ENCODE measurements at places on chromosomes 7 and 10. TPM values are rescaled to one million over a fixed set of nuclear protein-coding genes. Genes with fewer than 3 reads are reported as not detected.

PRLHR gene
- not detected for total RNA-seq

GRCh38 chr7:150586068-150586784, 19.0 kb downstream of the GIMAP4 start:
- no peak for DNase-seq
- no peaks in the 10 kb centered on the region for H3K27me3 ChIP-seq
- H3K27ac ChIP-seq, result no peak overlapping the region
- H3K4me3 ChIP-seq, result no peak overlapping the region
- H3K4me1 ChIP-seq, result no peaks in the 10 kb centered on the region
- H3K36me3 ChIP-seq, result no peaks in the 10 kb centered on the region

ABCA13 gene
- total RNA-seq, result not detected

- H3K27me3 ChIP-seq, result no peaks in the 10 kb centered on the region
- no peaks in the 10 kb centered on the region for H3K36me3 ChIP-seq
- H3K4me3 ChIP-seq, result peak overlapping the region; percentile 45
These were observed 102.5 kb upstream of the APBB1IP start for GRCh38 chr10:26335574-26336093.

DNA sequence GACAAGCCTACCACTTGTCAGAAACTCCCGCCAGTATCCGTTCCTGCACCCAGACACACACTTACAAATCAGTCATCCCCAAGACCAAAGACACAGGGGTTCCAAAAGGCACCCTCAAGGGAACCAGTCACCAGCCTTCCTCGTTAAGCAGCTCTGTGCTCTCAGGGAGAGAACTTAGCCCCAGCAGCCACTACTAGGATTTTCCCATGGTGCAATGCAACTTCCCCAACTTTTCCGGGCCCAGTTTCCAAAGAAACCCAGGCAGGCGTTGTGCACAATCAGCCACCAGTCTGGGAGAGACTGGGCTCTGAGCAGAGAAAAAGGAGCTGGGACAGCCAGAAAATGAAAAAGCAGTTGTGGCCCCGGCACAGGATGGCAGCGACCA, 1.2 kb downstream of the DLG5 start:
- no peaks in the 10 kb centered on the region for H3K27me3 ChIP-seq
- no peak overlapping the region for H3K27ac ChIP-seq
- H3K4me3 ChIP-seq, result no peak overlapping the region
- H3K4me1 ChIP-seq, result peaks cover 14% of the 10 kb centered on the region
- no peaks in the 10 kb centered on the region for H3K36me3 ChIP-seq

GRCh38 chr10:71339796-71340589, 20.9 kb downstream of the SLC29A3 start:
- no peaks in the 10 kb centered on the region for H3K36me3 ChIP-seq
- DNase-seq, result no peak
- no peak overlapping the region for H3K27ac ChIP-seq
- H3K4me3 ChIP-seq, result no peak overlapping the region
- no peaks in the 10 kb centered on the region for H3K27me3 ChIP-seq
- H3K4me1 ChIP-seq, result no peaks in the 10 kb centered on the region

DNA sequence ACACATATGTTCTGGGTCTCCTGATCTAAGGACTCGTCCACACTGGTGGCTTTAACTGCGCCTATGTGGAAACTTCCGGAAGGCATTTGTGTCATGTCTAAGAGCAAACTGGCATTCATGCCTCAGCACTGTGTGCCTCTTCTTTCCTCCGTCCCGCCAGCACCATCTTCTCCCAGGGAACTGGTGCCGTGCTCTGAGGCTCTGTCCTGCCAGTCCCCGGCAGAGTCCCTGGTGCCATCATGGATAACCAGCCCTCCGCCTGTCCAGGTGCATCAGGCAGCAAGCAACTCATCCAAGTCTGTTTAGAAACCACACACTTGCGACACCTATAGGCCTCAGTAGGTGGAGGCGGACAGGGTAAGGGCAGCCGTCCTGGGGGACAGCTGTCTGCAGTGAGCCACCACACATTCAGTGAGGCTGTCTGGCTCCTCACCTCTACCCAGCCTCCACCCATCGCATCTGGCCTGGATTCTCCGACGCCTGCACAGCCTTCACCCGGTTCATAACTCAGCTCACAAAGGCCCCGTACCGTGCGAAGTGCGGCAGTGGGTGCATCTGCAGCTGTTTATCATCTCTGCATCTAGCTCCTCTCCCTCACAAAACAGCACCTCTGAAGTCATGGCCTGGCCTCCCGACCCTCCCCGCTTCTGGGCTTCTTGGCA, 162.7 kb downstream of the DIP2C start:
- H3K4me1 ChIP-seq, result no peaks in the 10 kb centered on the region
- DNase-seq, result no peak
- no peaks in the 10 kb centered on the region for H3K27me3 ChIP-seq
- no peak overlapping the region for H3K27ac ChIP-seq
- H3K36me3 ChIP-seq, result no peaks in the 10 kb centered on the region

GRCh38 chr7:149427096-149427680, 33.7 kb downstream of the ZNF777 start:
- peaks cover 5% of the 10 kb centered on the region for H3K36me3 ChIP-seq
- H3K4me3 ChIP-seq, result no peak overlapping the region
- no peak for DNase-seq
- no peak overlapping the region for H3K27ac ChIP-seq

DNA sequence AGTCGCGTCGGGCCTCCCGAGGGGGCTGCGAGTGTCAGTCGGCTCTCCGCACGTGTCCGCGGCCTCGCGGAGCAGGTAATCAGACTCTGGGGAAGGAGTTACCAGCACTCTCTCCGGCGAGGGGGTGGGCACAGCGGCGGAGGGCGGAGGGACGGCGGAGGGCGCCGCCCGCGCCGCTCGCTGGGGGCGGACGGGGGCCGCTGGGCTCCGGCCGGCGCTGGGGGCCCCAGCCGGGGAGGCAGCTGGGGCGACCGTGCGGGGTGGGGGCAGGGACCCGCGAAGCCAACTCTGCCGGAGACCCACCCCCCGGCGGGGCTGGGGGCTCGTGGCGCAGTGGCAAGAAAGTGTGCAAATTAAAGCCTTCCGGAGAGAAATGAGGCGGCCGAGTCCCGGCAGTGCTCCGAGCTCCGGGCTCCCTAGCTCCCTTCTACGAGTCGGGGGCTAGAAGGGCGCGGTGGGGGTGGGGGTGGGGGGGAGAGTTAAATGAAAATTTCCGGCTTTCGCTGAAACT, at the start of gene CDK6:
Gene CDK6 (minus strand): TSS at position 85 of the 511 bp plus-strand sequence. CDS start 3,250 bp downstream, outside the sequence.
- H3K4me1 ChIP-seq, result peaks cover 19% of the 10 kb centered on the region
- peak; percentile 75 for DNase-seq
- H3K4me3 ChIP-seq, result peak within 1 kb of the TSS; percentile 89
- H3K36me3 ChIP-seq, result no peaks in the 10 kb centered on the region
- H3K27ac ChIP-seq, result peak within 1 kb of the TSS; percentile 65

DNA sequence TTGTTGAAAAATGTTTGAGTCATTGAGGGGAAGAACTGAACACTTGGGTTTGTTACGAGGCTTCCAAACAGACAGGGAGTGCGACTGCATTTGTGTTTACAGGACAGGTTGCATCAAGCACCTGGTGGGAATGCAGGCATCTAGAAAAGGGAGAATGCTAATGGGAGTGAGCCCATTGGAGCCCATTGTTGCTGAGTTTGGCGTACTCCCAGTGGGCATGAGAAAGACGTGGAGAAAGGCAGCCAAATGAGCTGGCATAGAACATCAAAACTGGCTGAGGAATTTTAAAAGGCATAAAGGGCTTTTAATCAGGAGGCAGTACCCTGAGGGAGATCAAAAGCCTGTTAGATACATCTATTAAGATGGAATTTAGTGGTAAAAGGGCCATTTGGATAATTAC, 171.6 kb upstream of the NPSR1 start:
- no peak for DNase-seq
- no peak overlapping the region for H3K27ac ChIP-seq
- no peaks in the 10 kb centered on the region for H3K27me3 ChIP-seq
- H3K4me3 ChIP-seq, result no peak overlapping the region
- H3K36me3 ChIP-seq, result no peaks in the 10 kb centered on the region

DNA sequence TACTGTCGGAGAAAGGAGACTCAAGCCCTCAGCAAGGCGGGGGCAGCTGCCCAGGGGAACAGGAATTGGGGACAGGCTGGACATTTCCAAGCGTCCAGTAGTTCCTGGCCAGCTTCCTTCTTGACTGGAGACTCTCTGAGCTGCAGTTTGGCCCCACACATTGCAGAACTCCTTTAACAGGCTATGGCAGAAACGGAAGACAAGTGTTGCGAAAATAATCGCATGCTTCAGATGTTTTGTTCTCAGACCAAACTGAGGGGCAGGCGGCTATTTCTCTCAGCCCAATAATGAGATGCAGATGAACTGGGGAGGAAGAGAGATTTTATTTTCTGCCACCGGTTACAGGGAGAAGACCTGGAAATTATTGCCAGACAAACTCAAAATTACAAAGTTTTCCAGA, 88.0 kb upstream of the PFKP start:
- H3K27me3 ChIP-seq, result no peaks in the 10 kb centered on the region
- H3K36me3 ChIP-seq, result no peaks in the 10 kb centered on the region
- peak overlapping the region; percentile 33 for H3K27ac ChIP-seq
- H3K4me1 ChIP-seq, result peaks cover 24% of the 10 kb centered on the region
- DNase-seq, result no peak

DNA sequence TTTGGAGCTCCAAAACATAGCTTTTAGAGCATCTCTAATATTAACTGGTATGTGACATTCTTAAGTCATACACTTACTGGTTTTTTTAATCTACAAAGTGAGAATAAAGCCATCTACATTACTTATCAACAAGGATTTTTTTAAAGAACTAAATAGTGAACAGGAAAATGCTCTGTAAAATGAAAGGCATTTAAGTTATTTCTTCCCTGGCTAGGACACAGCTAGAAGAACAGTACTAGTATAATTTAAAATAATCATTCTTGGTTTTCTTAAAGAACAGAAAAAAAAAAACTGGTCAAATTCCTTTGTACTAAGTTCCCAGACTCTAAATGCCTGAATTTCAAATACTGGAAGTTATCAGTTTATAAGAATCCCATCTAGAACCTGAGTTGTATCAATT, 139.5 kb downstream of the SRPK2 start:
- peaks cover 4% of the 10 kb centered on the region for H3K36me3 ChIP-seq
- H3K4me3 ChIP-seq, result no peak overlapping the region
- no peak overlapping the region for H3K27ac ChIP-seq
- H3K27me3 ChIP-seq, result no peaks in the 10 kb centered on the region

- no peak for DNase-seq
- peaks cover 77% of the 10 kb centered on the region for H3K36me3 ChIP-seq
- H3K27ac ChIP-seq, result no peak overlapping the region
- no peaks in the 10 kb centered on the region for H3K27me3 ChIP-seq
- no peak overlapping the region for H3K4me3 ChIP-seq
These were observed 56.5 kb upstream of the EFCAB10 start for GRCh38 chr7:105637755-105638154.

GRCh38 chr7:5673125-5673524, 108.3 kb downstream of the RNF216 start:
- H3K27me3 ChIP-seq, result no peaks in the 10 kb centered on the region
- H3K4me1 ChIP-seq, result peaks cover 16% of the 10 kb centered on the region
- no peak overlapping the region for H3K27ac ChIP-seq
- peaks cover 15% of the 10 kb centered on the region for H3K36me3 ChIP-seq
- H3K4me3 ChIP-seq, result no peak overlapping the region

KCND2 gene
- not detected for total RNA-seq

DNA sequence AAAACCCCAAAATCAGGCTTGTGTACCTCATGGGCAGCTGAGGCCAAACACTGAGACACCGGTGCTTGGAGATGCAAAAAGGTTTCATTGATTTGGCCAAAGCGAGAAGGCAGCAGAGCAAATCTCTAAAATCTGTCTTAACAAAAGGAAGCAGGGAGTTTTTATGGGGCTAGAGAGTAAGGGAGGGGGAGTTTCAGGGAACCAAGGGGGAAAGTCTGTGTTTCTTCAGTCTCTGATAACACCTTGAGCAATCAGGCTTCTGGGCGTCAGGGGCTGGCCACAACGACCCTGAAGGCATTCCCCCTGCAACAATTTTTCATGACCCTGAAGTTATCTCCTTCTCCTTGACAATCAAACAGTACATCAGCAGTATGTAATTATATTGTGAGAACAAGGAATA, 2.7 kb upstream of the ZNF786 start:
- no peak overlapping the region for H3K27ac ChIP-seq
- no peaks in the 10 kb centered on the region for H3K36me3 ChIP-seq
- no peaks in the 10 kb centered on the region for H3K4me1 ChIP-seq
- H3K27me3 ChIP-seq, result no peaks in the 10 kb centered on the region

- H3K36me3 ChIP-seq, result no peaks in the 10 kb centered on the region
- no peaks in the 10 kb centered on the region for H3K27me3 ChIP-seq
- H3K27ac ChIP-seq, result no peak overlapping the region
- H3K4me1 ChIP-seq, result no peaks in the 10 kb centered on the region
- DNase-seq, result no peak
- no peak overlapping the region for H3K4me3 ChIP-seq
These were observed 48.1 kb downstream of the GNAI1 start for GRCh38 chr7:80182630-80183276.

DNA sequence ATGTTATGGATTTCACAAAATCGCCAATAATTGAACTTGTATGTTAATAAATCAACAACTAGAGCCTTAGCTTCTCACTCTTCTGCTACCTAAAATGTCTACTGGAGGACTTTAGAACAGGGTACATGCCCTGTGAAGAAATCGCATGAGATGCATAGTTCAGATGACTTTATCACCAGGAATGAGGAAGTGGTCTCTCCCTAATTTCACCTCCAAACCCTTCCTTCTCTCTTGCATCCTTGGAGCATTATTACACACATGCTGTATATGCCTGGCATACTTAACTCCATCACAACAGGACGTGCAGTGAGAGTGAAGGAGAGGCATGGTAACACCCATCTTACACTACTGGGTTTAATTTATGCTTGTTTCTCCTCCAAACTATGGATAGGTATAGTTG, 27.8 kb downstream of the RHEB start:
- no peaks in the 10 kb centered on the region for H3K36me3 ChIP-seq
- H3K4me3 ChIP-seq, result no peak overlapping the region
- no peak overlapping the region for H3K27ac ChIP-seq
- no peak for DNase-seq
- H3K4me1 ChIP-seq, result no peaks in the 10 kb centered on the region

FAM20C gene
- 0.54 TPM for total RNA-seq

DNA sequence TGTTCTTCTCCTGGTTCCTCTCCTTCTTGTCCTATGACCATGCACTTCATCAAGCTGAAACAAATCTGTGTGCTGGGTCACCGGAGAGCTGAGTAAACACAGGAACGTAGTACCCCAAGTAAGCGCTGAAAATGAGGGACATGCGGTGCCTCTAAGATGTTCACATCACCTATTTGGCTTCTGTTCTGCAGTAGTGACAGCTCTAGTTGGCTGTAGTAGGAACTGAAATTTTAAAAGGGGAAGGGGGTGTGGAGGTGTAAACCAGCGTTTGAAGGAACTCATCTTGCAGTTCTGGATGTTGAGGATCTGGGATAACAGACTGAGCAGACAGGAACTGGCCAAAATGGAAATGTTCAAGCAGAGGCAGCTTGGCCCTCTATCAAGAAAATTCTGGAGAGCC, 85.2 kb downstream of the WNT2 start:
- H3K4me3 ChIP-seq, result no peak overlapping the region
- no peak overlapping the region for H3K27ac ChIP-seq
- no peaks in the 10 kb centered on the region for H3K27me3 ChIP-seq
- H3K36me3 ChIP-seq, result no peaks in the 10 kb centered on the region

DNA sequence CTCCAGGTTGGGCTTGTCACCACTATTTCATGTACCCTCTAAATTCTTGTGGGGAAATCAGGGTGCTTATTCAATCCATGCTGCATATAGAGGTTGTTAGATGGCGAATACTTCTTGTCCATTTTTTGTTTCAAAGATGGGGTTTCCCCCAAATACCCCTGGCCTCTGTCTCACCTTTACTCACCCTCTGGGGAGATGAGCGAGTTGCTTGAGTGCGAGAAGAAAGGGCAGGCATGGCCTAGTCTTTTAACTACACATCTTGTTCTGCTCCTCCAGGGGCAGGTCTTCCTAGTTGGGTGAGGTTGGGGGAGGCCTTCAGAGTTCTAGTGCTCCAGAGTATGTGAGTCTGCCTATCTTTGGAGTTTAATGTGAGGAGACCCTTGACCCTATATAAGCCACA, 46.2 kb downstream of the HHEX start:
- H3K27me3 ChIP-seq, result no peaks in the 10 kb centered on the region
- DNase-seq, result no peak

Data from B cell (primary cell).